ENCODE measurements at places on chromosomes 6 and 20.

DNA sequence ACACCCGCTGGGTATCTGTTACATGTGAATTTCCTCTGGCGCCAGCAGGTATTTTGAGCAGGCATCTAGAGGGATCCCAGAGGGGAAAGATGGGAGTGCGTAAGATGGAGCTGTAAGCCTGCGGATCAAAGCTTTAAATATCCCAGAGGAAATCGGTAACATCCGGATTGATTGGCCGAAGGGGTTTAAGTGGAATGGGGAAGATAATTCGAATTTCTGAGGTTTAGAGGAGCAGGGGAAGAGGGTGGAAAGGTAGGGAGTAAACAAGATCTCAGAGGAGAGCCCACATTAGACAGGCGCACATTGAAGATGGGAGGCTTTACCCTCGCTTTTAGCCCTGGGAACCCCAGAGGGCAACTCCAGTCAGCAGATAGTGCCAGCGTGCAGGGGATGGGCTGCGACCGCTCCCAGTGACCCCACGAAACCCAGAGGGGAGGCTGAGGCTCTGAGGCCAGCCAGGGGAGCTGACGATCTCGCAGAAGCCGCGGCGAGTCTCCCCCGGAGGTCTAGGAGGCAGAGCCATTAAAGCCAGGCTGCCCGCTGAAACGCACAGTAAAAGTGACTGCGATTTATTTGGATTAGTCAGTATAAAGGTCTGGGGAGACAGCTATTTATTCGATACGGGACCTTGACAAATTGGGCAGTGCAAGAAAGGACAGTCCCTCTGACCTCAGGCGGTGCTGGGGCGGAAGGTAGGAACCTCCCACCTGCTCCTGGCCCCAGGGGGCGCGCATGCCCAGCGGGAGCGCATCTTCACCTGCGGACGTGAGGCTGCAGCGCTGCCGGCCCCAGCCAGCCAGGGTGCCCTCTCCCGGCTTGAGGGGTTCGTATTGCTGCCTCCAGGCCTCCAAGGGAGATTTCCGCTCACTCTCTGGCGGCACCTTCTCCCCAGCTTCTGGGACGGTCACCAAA lies 34.3 kb upstream of the TCF21 start:
- DNase-seq, result peak; percentile 4

DNA sequence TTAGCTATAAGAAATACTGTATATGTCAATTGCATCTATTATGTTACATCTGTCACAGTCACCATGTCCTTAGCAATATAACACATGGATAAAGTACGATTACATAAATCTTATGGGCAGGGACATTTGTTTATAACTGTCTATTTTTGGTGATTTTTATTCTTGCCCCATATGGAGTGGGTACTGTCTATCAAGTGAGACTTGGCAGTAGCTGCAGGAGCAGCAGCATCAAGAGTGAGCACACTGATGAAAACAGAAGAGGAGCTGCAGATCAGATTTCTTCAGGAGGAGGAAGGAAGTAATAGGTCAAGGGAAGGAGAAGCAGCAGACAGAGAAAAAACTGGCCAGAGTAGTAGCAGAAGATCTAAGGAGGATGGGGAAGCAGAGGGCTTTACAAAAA lies 516.7 kb downstream of the C6orf118 start:
- DNase-seq, result no peak

DNA sequence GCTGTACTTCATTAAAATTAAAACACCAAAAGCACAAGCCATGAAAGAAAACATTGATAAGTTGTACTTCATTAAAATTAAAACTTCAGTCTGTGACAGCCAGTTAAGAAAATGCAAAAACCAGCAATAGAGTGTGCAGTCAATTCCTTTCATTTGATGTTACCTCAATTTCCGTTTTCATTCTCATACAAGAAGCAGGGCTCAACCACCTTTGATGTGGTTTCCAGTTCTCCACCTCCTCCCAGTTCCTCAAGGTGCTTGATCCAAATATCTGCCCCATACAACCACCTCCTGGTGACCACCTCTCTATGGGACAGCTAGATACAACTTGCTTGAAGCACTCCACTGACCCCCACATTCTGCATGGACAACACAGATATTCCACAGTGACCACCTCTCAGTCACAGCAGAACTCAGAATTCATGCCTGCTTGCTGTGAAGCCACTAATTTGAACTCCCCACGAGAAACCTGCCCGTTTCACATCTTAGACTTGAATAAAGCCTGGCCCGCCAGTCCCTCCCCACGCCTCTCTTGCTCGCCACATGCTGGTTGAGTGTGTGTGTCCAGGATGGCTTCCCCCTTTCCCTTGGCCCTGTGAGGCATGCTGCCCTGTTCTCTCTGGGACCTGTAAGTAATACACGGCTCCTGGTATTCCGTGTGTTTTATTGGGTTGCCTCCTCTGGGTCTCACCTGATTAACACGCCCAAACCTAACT lies 66.1 kb downstream of the FAM50B start:
- DNase-seq, result peak; percentile 60

- no peak for DNase-seq
Observed at GRCh38 chr6:22253955-22254655, 42.7 kb downstream of the PRL start.

- DNase-seq, result no peak
Observed at GRCh38 chr20:2297357-2297728, 1.5 kb downstream of the TGM3 start.

DNA sequence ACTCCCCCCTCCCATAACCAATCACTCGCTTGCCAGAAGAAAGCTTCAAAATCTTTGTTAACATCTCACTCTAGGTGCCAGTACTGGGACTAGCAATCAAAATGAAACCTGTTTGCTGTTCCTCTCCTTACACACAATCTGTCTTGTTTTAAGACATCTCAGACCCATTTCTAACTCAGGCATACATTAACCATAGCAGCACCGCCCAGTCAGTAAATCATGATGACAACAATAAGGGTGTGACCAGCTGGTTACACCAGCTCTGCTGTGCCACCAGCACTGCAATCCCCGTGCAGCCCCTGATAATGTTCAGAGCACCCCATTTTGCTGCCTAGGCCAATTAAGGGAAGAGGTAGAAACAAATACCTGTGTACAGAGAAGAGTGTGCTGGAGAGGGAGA lies 185.2 kb upstream of the TAB2 start:
- DNase-seq, result peak; percentile 64

DNA sequence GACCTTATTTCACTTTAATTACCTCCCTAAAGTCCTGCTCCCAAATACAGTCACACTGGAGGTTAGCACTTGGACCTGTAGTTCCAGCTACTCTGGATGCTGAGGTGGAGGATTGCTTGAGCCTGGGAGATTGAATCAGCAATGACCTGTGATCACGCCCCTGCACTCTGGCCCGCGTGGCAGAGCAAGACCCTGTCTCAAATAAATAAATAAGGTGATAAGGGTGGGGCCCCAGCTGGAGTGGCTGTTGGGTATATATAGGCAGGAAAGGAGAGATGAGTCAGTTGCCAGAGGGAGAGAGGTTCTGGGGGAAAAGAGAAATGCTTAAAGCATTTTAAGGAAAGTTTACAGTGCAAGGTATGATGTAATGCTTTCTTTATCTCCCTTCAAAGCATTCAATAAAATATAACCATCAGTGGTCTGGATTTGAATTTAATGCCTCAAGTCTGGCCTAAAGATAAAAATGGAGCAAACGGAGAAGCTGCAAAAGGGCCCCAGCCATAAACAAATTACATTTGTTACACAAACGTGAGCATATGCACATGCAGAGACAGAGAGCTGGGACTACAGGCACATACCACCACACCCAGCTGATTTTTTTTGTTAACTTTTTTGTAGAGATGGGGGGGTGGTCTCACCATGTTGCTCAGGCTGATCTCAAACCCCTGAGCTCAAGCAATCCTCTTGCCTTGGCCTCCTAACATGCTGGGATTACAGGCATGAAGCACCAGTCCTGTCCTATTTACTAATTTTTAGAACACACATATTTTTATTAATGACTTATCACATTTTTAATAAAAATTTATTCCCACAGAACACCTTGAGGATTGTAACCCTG lies 6.1 kb upstream of the PM20D2 start:
- no peak for DNase-seq

GRCh38 chr6:148934539-148934938 lies 187.7 kb downstream of the UST start:
- DNase-seq, result no peak

- DNase-seq, result no peak
Observed at GRCh38 chr20:38620441-38620840, 18.8 kb downstream of the ARHGAP40 start.

DNA sequence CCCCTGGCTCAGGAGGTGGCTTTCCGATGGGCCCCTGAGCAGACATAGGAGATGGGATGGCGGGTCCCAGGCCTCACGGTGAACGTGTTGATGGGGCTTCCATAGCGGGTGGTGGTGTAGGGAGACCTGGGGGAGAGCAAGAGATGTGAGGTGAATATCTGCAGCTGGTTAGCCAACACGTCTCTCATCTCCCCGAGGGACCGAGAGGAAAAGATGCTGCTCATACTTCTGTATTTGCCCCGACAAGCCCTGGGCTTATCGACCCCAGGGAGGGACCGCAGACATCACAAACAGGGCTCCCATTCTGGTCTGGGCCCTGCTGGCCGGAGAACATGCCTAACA lies 38.7 kb downstream of the C6orf132 start:
- DNase-seq, result no peak

- no peak for DNase-seq
Observed at GRCh38 chr20:63273635-63274380, 1.2 kb downstream of the ARFGAP1 start.

- DNase-seq, result no peak
Observed at GRCh38 chr6:106517706-106518105, 111.6 kb downstream of the RTN4IP1 start.

DNA sequence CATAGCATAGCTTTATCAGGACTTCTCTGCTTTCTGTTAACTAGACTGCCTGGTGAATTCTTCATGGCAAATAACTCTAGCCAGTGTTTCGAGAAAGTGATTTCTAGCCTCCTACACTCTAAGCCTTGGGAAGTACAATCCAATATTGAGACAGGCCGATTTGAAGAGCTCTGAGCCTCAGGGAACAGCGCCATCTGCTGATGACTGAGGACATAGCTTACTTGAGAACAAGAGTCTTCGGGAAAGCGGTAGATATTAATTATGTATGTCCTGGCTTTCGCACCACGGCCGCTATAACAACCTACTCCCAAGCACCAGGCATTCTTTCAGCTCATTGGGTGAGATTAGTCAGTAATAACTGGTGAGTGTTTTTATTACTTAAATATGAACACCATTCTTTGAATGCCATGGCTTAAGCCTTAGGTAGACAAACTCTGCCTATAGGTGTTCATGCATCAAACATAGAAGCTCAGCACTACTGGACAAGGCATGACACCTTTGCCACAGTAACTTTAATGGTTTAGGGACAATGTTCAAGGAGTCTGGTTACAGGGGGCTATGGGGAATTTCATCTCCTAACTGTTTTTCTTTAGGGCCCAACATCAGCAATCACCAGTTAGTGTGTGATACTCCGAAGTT lies 518.6 kb downstream of the BMP2 start:
- peak; percentile 48 for DNase-seq

DNA sequence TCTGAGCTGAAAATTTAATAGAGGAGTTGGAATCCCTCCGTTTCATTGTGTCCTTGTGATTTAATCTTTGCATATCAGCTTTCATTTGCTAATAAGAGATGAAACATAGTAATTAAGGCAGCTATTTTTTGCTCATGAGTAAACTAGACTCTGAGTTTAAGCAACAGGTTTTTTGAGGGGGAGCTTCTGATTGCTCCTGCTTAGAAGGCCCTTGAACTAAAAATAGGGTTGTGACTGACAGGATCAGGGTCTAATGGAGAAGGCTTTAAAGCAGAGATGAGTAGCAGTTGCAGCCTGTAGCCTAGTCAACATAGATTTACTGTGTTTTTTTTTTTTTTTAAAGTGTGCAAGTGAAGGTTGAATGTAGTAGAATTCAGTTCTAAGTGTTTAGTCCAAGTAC lies 17.4 kb downstream of the HSF2 start:
- no peak for DNase-seq

GRCh38 chr20:25306991-25307903 lies 59.4 kb downstream of the PYGB start:
- DNase-seq, result no peak

DNA sequence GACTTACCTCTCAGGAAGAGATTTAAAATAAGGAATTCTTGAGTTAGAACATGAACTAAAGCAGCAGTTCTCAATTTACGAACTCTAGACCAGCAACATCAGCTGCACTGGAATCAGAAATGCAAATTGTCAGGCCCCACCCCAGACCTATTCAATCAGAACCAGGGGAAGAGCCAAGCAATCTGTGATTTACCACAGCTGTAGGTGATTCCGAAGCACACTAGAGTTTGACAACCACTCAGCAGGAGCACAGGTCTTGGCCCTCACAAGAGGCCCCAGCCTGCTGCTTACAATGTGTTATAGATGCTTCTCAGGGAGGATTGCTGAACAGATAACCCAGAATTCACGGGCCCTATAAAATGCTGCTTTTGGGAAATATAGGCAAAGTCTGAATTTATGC lies 279.2 kb downstream of the PTPRK start:
- DNase-seq, result no peak

DNA sequence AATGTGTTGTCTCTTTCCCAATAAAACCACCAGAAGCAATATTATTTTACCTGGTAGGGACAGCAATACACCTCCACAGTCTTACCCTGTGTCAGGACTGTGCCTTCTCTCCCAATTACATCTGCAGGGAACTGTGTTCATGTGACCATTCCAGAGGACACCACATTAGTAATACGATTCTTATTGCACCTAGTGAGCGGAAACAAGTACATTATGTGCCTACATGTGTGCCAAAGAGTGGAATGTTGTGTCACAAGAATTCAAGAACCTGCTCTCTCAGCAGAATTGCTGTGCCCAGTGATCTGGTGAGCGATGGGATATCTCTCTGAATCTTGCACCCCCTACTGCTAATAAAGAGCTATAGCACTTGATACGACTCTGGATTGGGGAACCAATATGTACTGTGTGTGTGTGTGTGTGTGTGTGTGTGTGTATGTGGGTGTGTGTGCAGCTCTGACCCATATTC lies 57.4 kb upstream of the FOXC1 start:
- DNase-seq, result peak; percentile 22

- DNase-seq, result no peak
Observed at GRCh38 chr6:130655586-130655985, 171.6 kb upstream of the SMLR1 start.

- DNase-seq, result peak; percentile 26
Observed at GRCh38 chr6:120354452-120355098, 979.7 kb downstream of the TBC1D32 start.

- DNase-seq, result no peak
Observed at GRCh38 chr6:6704103-6705060, 115.9 kb downstream of the LY86 start.

DNA sequence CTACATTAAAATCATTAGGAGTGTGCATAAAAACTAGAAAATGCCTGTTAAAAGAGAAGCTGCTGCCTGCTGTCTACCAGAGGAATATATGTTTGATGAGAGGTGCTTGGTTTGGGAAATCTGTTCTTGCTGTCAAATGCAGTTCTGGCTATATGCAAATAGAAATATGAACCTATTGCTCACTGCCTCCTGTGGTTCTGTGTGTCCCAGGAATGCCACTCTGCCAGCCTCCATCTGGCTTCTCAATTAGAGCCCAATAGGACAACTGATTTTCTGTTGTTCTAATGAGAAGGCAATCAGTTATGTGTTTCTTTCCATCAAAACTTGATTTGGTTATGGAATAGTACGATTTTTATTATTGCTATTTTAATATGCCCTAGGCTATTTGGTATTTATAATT lies 759.7 kb downstream of the HDGFL1 start:
- DNase-seq, result no peak

- no peak for DNase-seq
Observed at GRCh38 chr20:21272679-21273078, 30.5 kb upstream of the XRN2 start.

- DNase-seq, result no peak
Observed at GRCh38 chr6:1850121-1850839, 240.6 kb downstream of the FOXC1 start.

All from activated CD4-positive, alpha-beta T cell treated with anti-CD3 and anti-CD28 coated beads, Interleukin-2, Interleukin-6, amounts not matched to agents 100 ng/mL and 50 ng/mL, durations not matched to agents 16 hours and 8 hours (primary cell).